Naive thymus-derived CD4-positive, alpha-beta T cell (primary cell): ENCODE measurements at places on chromosomes 12 and 14.

DNA sequence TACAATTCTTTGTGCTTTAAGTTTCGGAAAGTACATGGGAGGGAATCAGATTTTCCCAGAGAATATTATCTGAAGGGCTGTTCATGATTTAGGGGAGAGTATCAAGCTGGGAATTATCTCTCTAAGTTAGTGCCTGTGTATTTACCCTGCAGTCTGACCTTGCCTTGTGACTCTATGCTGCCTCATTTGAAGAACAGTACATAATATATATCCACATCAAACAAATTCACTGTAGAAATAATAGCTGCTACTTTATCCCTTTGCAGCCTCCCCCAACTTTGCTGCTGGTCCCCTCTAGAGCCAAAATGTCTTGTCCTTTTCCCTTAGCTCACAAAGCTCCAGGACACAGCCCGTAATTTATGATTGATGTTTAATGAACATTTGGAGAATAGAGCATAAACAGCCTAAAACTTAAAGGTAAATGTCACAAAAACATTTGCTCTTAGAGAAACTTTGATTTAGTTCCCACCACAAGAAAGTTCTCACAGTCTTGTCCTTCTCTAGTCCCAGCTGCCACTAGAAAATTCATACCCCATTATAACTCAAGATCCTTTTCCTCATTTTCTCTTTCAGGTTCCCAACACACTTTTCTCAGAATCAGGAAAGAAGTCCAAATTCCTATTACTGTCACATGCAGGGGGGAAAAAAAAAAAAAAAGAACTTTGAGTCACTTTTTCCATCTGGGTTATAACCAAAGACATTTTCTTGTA is 1009.6 kb downstream of the FLRT2 start:
- DNase-seq = no peak

GRCh38 chr14:54335569-54336155 is 61.1 kb upstream of the CDKN3 start:
- no peak for DNase-seq

DNA sequence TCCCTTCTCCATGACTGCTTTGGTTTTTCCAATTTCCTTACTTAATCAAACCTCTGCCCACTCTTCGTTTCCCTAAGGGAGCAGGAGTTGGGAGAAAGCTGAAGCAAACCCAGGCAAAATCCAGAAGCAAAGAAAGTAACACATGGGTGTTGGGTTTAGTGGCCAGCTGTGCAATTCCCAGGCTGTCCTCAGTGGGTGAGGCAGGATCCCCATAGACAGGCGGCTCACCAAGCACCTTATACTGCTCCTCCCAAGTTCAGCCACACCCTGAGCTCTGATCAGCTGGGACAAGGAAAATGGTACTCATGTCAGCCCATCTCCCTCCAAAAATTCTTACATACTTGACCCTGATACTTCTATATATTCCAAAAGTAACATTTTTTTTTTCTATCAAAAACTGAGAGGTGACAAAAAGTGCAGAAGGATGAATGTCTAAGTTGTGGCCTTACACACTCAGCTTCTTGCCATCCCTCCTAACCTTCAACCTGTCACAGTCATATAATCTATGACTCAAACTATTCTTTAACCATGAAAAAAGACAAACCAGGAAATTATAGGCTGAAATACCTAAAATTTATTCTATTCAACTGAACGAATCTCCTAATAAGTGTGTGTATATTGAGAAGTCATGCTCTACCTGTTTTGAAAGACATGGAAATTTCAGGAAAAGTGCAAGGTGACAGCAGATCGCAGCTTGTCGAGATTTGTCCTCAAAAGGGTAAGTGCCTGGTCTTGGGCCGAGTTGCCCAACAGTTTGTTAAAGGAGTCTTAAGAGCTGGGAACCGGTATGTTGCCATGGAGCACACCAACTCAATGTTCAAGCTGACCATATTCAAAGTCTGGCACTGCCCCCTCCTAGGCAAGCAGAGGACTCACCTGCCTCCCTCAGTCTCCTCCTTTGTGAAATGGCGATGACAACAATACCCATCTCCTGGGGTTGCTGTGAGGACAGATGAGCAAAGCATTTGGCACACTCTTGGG is 17.6 kb upstream of the ZFP36L1 start:
- no peak for DNase-seq

GRCh38 chr14:79057333-79057732 is 887.2 kb downstream of the NRXN3 start:
- no peak for DNase-seq

DNA sequence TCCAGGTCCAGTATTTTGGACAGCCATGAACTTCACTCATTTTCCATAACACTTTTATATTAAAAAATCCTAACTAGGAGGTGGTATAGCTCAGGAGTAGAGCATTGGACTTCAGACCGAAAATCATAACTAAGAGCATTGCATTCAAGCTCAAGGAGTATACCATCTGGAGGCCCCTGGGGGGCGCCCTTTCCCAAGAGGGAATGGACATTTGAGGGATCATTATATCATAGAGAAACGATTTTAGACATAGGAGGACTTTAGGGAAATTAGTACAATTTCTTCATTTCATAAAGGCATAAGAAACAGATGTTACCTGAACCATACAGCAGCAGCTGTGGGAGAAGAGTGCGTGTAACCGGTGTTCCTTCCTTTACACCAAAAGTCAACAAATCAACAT is 5.2 kb upstream of the ATG14 start:
- DNase-seq = no peak

GRCh38 chr14:102889615-102890014 is 32.8 kb upstream of the AMN start:
- DNase-seq = no peak

GRCh38 chr14:53571641-53572328 is 384.8 kb downstream of the BMP4 start:
- no peak for DNase-seq

GRCh38 chr12:127546721-127547505 is 720.1 kb upstream of the TMEM132C start:
- DNase-seq = no peak

- no peak for DNase-seq
Measured at GRCh38 chr12:63814146-63814772, 30.2 kb upstream of the SRGAP1 start.

GRCh38 chr12:93742110-93742934 is 65.1 kb downstream of the CRADD start:
- DNase-seq = peak; percentile 50

DNA sequence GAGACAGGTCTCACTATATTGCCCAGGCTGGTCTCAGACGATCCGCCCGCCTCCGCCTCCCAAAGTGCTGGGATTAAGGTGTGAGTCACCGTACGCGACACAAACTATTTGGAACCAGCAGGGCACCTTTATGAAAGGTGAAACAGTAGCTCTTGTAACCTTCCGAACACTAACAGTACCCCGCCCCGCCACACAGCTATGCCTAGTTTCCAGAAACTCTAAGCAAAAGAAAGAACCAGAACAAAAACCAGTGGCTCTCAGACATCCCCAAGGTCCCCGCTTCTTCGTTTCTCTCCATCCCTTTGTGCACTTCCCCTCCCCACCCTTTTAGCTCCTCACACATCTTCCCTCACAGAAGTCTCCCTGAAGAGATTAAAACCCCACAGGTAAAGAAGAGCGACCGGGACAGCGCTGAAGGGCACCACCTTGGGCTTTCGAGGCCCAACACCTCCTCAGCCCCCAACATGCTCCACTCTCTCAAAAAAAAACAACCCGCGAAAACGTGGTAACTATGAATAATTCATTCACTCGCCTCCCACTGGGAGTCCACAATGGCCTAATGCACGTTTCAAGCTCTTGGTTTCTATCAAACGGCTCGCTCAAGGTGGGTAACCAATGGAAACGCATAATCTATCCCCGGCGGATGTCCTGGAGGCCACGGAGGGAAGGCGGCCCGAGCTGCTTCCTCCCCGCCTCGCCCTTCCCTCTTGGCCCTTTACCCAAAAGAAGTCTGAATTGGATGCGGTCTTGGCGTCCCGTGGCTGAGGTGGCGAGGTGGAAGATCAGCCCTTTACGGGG is 877 bp downstream of the BAG5 start:
- peak; percentile 28 for DNase-seq

- no peak for DNase-seq
Measured at GRCh38 chr12:93325855-93326254, 51.9 kb upstream of the NUDT4 start.

GRCh38 chr12:127548123-127548553 is 718.8 kb upstream of the TMEM132C start:
- no peak for DNase-seq

DNA sequence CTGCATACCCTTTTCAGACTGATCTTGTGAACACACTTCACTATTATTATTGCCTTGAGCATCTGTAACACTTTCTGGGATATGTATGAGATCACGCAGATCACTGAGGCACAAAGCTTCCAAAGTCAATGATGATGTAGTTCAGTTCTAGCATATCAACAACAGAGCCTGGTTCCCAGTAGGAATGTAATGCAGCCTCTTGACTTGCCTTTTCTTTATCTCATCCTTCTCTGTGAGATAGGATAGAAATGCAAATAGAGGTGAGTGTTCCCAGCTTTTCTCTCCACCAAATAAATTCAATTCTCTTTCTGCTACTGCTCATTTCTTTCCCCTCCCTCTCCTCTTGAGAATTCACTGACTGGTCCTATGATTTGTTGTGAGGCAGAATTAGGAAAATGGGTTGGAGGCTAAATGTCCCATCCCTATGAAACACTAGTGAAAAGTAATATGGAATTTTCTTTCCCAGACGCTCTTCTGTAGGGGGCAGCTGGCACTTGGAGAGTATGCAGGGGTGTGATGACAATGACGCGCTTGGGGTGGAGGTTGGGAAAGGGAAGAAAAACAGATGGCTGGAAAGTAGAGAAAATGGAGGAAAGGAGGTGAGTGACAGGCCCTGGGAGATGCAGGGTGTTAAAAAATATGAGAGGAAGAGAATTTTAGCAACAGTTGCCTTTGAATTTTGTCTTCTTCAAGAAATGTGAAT is 96.0 kb upstream of the TMTC1 start:
- DNase-seq = no peak

DNA sequence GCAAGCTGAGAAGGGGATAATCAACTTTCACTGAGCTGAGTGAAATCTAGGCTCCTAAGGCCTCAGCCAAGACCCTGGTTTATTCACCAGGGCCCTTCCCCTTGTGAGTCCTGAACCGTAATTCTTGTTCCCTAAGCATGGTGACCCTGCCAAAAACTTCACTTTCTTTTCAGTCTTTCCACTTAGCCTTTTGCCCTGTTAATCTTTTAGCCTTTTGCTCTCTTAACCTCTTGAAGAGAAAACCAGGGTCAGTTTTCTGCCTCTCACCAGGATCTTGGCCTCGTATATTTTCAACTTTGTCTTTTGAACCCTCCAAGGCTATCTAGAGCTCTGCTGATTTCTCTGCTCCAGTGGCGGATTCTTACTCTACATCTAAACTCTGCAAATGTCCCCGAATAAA is 191.0 kb downstream of the PELI2 start:
- DNase-seq = no peak

GRCh38 chr12:6613776-6614512 is 6.8 kb upstream of the CHD4 start:
- DNase-seq = no peak

- no peak for DNase-seq
Measured at GRCh38 chr14:50521912-50522341, 10.4 kb downstream of the MAP4K5 start.

DNA sequence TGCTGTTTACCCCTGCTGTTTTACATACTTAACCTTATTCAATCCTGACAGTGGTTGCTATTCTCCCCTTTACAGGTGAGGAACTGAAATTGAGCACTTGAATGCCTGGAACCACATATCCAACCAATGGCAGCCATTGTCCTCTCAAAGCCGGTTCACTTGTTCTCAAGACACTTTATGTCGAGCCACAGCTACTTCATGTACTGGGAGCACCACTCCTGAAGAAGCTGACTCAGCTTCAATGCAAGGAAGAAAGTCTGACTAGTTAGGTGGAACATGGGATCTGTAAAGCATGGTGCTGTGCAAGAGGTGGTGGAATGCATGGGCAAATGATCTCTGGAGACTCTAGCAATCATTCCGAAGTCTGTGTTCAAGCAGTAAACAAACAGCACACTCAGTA is 113.9 kb upstream of the CPM start:
- no peak for DNase-seq

GRCh38 chr14:101291390-101291789 is 269.9 kb upstream of the DIO3 start:
- DNase-seq = no peak

- no peak for DNase-seq
Measured at GRCh38 chr14:68974759-68975347, 4.2 kb downstream of the ACTN1 start.

DNA sequence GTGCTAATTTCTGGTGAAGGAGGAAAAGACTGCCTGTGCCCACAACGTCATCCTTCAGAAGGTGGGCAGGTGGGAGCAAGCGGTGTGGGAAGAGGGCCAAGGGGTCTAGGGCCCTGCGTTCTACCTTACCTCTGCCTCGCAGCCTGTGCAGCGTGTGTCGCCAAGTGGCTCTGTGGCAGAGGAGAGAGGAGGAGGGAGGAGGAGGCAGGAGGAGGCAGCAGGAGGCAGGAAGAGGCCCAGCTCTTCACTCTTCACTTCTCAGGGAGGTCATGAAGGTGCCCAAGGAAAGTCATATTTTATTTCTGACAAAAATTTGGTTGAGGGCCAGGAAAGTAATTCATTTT is 177.9 kb downstream of the MYRFL start:
- no peak for DNase-seq

DNA sequence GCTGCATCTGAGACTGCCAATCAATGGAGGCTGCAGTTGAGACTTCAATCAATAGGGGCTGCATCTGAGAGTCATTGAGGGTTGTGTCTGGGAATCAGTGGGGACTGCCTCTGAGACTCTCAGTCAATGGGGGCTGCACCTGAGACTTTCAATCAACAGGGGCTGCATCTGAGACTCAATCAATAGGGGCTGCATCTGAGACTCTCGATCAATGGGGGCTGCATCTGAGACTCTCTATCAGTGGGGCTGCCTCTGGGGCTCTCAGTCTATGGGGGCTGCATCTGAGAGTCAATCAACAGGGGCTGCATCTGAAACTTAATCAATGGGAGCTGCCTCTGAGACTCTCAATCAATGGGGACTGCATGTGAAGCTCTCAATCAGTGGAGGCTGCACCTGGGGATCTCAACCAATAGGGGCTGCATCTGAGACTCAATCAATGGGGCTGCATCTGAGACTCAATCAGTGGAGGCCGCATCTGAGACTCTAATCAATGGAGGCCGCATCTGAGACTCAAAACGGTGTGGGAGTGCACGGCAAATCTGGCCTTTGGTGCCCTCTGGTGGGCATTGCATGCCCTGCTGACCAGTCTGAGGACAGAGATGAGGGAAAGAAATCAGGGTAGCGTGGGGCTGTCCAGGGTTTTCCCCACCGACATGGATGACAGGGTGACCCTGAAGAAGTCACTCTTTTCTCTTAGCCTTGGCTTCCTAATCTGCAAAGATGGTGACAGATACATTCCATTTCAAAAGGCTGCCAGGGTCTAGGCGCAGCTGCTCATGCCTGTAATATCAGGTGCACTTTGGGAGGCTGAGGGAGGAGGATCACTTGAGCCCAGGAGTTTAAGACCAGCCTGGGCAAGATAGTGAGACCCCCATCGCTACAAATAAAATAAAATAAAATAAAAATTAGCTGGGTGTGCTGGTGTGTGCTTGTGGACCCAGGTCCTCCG is 41.3 kb upstream of the EIF5 start:
- DNase-seq = peak; percentile 46

- DNase-seq = no peak
Measured at GRCh38 chr12:15679151-15679550, 110.0 kb downstream of the EPS8 start.

- no peak for DNase-seq
Measured at GRCh38 chr14:70052990-70053389, 135.8 kb downstream of the SLC8A3 start.

- no peak for DNase-seq
Measured at GRCh38 chr12:92612611-92613010, 90.2 kb upstream of the PLEKHG7 start.
